Calu3 (cell line): ENCODE measurements at places on chromosomes 11 and 22. TPM values are rescaled to one million over a fixed set of nuclear protein-coding genes. Genes with fewer than 3 reads are reported as not detected.

EIF3F gene
- total RNA-seq, result 178 and 197 TPM in 2 replicates

RIBC2 gene
- total RNA-seq, result 4.5 and 5.6 TPM in 2 replicates

SPECC1L gene
- 52.2 and 53.4 TPM in 2 replicates for total RNA-seq

HIPK3 gene
- total RNA-seq, result 53.6 and 61.5 TPM in 2 replicates

ADAMTS8 gene
- not detected in 2 replicates for total RNA-seq
